ENCODE measurements at places on chromosomes 6 and 20.

- no peak for DNase-seq
These were observed 609 bp downstream of the PGM3 start for GRCh38 chr6:83192456-83192855.

GRCh38 chr6:21504790-21505189 lies 88.8 kb upstream of the SOX4 start:
- DNase-seq = no peak

- DNase-seq = no peak
These were observed at the start of gene NKAIN2 for GRCh38 chr6:123803504-123804013. NKAIN2 (plus strand) TSS chr6:123803865.

DNA sequence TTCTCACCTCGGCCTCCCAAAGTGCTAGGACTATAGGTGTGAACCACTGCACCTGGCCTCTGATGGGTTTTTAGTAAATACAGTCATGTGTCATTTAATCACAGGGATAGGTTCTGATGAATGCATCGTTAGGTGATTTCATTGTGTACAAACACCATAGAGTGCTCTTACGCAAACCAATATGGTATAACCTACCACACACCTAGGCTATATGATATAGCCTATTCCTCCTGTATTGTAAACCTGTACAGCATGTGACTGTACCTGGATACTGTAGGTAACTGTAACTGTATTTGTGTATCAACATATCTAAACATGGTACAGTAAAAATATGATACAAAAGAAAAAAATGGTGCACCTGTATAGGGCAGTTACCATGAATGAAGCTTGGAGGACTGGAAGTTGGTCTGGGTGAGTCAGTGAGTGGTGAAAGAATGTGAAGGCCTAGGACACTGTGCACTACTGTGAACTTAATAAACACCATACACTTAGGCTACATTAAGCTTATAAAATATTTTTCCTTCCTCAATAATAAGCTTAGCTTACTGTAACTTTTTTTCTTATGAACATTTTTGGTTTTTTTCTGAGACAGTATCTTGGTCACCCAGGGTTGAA lies 10.0 kb downstream of the BICRAL start:
- no peak for DNase-seq

GRCh38 chr6:143839196-143839595 lies 3.9 kb upstream of the LTV1 start:
- DNase-seq = no peak

DNA sequence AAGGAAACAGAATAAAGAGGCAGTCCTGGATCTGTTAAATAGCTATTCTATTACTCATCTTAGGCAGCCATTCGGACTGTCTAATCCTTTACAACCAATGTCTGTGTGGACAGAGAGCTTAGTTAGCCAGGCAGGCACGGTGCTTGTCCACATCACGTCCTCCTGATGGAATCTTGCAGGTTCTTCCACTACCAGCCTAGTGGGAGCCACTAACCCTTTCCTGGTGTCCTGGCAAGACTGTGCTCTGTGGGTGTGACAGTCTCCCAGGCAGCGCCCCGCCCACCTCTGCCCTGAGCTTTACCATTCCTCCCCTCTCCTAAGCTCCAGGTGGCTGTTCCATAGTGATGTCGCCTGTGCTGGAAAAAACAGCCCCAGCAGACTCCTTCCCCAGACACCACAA lies 78.3 kb upstream of the CLDN20 start:
- DNase-seq = no peak
